ENCODE measurements at places on chromosomes 12 and 14. TPM values are rescaled to one million over a fixed set of nuclear protein-coding genes. Genes with fewer than 3 reads are reported as not detected.

The PLEK2 gene
- total RNA-seq, result 28.3 TPM

The HOXC5 gene
- total RNA-seq, result 2.2 TPM

The PTPN21 gene
- total RNA-seq, result 39.5 TPM

The MYG1 gene
- 45.7 TPM for total RNA-seq

The SLCO1B1 gene
- total RNA-seq, result not detected

The KRT3 gene
- total RNA-seq, result not detected

The GRIN2B gene
- under 0.01 TPM for total RNA-seq

The CFAP54 gene
- not detected for total RNA-seq

The SPRING1 gene
- 21.3 TPM for total RNA-seq

The PAN2 gene
- total RNA-seq, result 25.7 TPM

The GSG1 gene
- not detected for total RNA-seq

The TRIM9 gene
- 0.76 TPM for total RNA-seq

The ACOT6 gene
- not detected for total RNA-seq

The POTEM gene
- total RNA-seq, result not detected

The PLXNC1 gene
- 8.7 TPM for total RNA-seq

The AJUBA gene
- total RNA-seq, result 66.2 TPM

The LHX5 gene
- total RNA-seq, result not detected

The SLC25A29 gene
- total RNA-seq, result 166 TPM

The DEGS2 gene
- 170 TPM for total RNA-seq

The ART4 gene
- not detected for total RNA-seq

The AMHR2 gene
- total RNA-seq, result 0.62 TPM

The RILPL2 gene
- 5.6 TPM for total RNA-seq

The P2RX2 gene
- total RNA-seq, result not detected

The CMKLR1 gene
- 1.1 TPM for total RNA-seq

The CNTN1 gene
- total RNA-seq, result 27.1 TPM

The TSHR gene
- total RNA-seq, result not detected

The FGF23 gene
- total RNA-seq, result not detected

The MARS1 gene
- 386 TPM for total RNA-seq

The RNASE3 gene
- not detected for total RNA-seq

The ACOT4 gene
- total RNA-seq, result 1.8 TPM

The EML1 gene
- 10.7 TPM for total RNA-seq

The GYS2 gene
- not detected for total RNA-seq

The ATG2B gene
- total RNA-seq, result 23.8 TPM

The TMPRSS12 gene
- not detected for total RNA-seq

The IL22 gene
- not detected for total RNA-seq

The CEBPE gene
- total RNA-seq, result not detected

The SYCP3 gene
- total RNA-seq, result not detected

The FAM90A1 gene
- 0.10 TPM for total RNA-seq

The KRT79 gene
- 26.9 TPM for total RNA-seq

The KRT73 gene
- 3.0 TPM for total RNA-seq

The TAS2R7 gene
- total RNA-seq, result not detected

The CISTR gene
- total RNA-seq, result not detected

The AKAP5 gene
- total RNA-seq, result 0.17 TPM

The OR4E2 gene
- total RNA-seq, result not detected

The NKX2-1 gene
- not detected for total RNA-seq

The RFX4 gene
- not detected for total RNA-seq

The DNAL1 gene
- 4.4 TPM for total RNA-seq

Data from lower leg skin (tissue), 4 donors.